ENCODE measurements at places on chromosomes 12 and 14.

- DNase-seq: no peak
Measured at GRCh38 chr14:90574188-90575131, 177.6 kb downstream of the CALM1 start.

- DNase-seq: no peak
Measured at GRCh38 chr12:11144297-11144696, 9.9 kb upstream of the TAS2R30 start.

DNA sequence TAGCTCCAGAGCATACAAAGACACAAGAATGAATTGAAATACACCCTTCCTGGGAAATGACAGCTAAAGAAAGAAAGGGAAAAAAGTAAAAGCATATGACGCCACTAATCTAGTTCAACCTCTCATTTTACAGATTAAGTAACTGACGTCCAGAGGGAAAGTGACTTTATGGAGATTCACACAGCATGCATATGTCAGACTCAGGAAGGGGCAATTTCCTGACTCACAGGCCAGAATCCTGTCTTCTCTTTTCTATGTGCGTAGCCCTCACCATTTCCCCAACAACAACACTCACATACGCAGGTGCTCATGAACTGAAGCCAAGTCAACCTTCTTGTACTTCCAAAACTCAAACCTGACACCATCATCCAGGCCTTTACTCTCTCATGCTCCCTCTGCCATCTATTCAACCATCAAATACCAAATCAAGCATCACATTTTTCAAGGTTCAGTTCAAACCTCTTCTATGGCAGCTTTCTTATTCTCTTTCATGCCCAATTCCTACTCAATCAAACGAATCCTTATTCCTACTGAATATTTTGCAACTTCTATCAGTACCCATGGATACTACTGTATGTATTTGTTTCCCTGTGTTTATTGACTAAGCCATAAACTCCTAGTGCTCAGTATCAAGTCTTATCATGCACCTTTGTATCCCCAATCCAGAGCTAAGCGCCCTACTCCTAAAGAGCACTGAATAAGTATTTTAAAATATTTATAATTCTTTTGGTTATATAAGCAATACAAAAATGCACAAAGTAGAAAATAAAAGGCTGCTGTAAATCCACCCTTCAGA lies 52.8 kb downstream of the STXBP6 start:
- DNase-seq: no peak

DNA sequence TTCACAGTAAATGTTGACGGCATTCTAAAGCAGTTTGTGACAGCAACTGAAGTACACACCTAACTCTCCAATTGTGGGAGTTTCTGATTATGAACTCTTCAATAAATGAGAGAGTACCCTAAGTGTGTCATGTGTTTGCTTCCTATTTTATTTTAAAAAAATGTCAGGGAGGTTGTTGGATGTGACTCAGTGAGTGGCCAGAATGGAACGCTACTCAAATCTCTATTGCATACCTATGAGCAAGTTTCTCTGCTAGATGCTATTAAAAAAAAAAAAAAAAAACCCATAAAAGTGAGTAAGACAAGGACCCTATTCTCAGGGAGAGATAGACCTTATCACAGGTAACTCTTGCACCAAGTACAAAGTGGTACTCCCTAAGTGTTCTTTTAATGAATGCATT lies 256.6 kb downstream of the BTG1 start:
- DNase-seq: no peak

- no peak for DNase-seq
Measured at GRCh38 chr12:87806310-87806709, 222.9 kb downstream of the C12orf50 start.

GRCh38 chr12:120861074-120861795 lies 42.9 kb downstream of the SPPL3 start:
- DNase-seq: no peak

DNA sequence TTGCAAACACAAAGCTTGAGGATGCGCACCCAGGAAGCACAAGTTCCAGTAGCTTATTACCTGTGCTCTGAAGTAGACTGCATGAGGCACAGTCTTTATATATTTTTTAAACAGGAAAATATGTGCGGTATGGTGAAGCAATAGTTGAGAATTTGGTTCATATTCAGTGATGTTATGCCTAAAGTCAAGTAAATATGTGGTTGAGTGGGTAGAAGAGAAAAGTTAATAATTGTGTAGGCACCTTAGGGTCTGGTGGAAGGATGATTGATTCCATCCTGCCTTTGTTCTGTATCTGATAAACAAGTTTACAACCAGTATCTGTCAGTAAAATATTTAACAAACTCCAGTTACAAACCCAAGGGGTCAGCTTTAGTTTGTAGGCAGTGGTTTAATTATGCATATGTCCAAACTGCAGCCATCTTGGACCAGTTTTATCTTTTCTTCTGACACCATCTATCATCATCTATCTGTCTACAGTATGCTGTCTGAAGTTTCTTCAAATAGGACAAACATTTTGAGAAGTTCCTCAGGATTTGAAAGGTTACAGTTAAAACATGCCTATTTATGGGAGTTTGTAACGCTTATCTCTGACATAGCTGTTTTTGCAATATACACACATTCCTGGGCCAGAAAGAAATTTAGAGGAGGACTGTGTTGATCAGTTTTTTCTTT lies 10.8 kb downstream of the SINHCAF start:
- no peak for DNase-seq

- no peak for DNase-seq
Measured at GRCh38 chr14:62097072-62097471, 334.9 kb downstream of the SNAPC1 start.

GRCh38 chr12:77070800-77071449 lies 5.6 kb upstream of the E2F7 start:
- no peak for DNase-seq

GRCh38 chr14:77979666-77980351 lies 179.9 kb downstream of the ADCK1 start:
- DNase-seq: no peak

GRCh38 chr14:61615743-61616523 lies 79.4 kb upstream of the HIF1A start:
- no peak for DNase-seq

- no peak for DNase-seq
Measured at GRCh38 chr12:73220951-73221350, 948.8 kb downstream of the TRHDE start.

DNA sequence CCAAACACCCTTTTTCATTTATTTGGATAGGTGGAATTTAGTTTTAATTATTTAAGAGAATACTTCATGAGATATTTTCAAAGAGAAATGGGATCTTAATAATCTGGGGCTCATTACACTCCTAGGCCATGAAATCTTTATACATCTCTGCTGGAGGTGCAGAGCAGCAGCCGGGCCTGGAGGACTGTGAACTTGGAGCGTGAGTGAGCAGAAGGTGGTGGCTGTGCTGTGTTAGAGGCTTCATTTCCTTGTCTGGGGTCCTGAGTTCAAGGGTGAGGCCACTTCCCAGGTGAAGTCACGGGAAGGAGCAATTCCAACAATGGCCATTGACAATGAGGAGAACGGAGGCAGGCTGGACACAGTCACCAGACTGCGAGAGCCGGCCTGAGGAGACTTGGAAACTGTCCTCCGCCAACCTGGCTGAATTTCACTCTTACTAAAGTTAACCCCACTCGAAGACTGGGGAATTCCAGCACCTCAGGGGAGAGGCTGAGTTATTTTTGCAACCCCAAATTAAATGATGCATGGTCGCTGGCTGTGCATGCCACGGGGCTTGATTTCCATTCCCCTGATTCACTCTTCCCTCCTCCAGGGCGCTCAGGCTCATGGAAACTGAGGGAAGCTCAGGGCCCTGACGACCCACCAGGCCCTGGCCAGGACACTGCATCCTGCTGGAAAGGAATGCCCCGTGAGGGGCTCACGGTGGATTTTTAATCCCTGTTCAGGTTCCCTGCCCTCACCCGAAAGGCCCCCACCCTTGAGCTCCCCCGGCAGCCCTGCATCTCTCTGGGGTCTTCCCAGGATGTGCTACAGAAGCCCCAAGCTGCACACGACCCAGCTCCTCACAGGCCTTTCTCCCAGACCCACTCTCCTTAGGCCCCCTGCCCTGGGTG lies 22.6 kb upstream of the TRAF3 start:
- DNase-seq: no peak

- no peak for DNase-seq
Measured at GRCh38 chr12:92299744-92300143, 154.1 kb upstream of the BTG1 start.

DNA sequence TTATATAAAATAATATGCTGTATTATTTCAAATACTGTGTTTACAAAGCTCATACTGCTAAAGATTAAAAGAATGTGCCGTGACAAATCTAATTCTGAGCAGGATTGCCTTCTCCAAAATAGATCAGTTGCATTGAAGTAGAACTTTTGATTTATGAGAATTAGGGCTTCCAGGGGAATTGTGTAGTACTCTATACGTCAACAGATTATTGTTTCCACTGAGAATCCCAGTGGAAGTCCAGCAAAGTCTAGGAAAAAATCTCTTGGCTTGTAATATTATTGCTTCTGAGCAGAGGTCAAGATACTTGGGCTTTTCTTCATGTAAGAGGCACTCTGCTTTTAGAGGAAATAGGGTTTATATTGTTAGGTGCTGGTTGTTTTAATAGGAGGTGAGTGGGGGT lies 133.9 kb downstream of the TRHDE start:
- no peak for DNase-seq

- no peak for DNase-seq
Measured at GRCh38 chr12:54033980-54034784, 1.3 kb downstream of the HOXC5 start.

- DNase-seq: no peak
Measured at GRCh38 chr14:101115652-101116051, 212.1 kb upstream of the RTL1 start.

- DNase-seq: no peak
Measured at GRCh38 chr12:93593843-93594242, 21.4 kb downstream of the SOCS2 start.

DNA sequence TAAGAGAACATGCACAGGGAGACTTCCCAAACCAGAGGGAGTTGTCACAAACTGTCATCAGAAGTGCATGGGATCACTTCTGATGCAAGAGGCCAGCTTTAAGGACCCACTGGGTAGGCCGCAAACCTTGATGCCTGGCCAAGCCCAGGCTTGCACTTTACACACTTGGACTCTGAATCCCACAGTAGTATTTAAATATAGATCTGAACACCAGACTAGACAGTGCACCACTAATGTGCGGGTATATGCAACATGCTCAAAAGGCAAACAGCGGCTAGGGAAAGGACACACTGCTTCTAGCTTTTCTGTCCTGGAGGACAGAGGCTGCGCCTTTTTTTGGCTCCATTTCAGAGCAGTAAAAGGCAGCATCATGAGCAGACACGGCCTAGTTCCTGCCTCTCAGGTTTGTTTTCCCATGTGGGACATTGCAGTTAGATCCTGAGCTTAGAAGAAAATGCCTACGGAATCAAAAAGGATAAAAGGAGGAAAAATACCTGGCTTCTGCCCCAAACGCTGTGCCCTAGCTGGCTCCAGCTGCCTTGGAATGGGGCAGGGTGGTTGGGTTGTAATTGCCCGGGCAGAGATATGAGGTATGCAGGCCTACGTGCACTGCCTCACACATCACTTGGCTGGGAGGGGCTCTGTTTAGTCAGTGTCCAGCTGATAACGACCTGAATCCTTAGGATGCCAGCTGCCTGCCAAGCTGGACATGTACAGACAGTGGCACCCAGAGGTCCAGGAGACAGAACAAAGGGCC lies 84.5 kb upstream of the EGLN3 start:
- no peak for DNase-seq

DNA sequence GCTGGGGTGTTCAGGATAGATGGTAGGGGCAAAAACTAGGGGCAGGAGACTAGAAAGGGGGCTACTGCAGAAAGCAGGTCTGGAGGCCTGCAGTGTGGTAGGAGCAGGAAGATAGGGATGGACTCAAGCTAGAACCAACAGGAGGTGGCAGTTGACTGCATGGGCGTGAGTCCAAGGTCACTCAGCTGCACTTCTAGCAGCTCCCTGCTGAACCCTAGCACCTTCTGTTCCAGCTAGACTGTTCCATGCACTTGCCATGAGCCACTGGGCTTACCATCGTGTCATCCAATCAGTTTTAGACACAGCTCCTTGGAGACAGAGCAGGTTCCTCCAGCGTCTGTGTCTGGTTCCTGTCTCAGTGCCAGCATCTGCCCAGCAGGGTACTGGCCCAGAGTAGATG lies 11.3 kb upstream of the KRT8 start:
- no peak for DNase-seq

GRCh38 chr14:54639611-54640010 lies 72.7 kb downstream of the SAMD4A start:
- DNase-seq: no peak

DNA sequence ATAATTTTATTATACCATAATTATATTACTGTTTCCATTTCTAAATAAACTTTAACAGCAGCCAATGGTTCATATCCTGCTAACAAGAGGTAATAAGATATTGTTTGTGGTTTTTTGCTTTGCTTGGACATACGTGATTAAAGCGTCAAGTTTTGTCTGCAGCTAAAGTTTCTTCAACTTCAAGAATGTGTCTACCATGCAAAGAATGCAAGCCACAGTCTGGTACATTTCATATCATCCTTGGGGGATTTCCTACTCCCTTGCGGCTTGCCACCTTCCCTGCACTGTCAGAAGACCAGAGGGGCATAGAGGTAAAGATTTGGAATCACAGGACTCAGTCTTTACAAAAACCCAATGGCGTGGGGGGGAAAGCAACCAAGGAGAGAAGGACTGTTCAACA lies 125.2 kb downstream of the MED13L start:
- DNase-seq: no peak

GRCh38 chr12:114090211-114090610 lies 124.1 kb upstream of the RBM19 start:
- DNase-seq: no peak

- peak; percentile 8 for DNase-seq
Measured at GRCh38 chr14:22653012-22653621, 9.0 kb upstream of the OR6J1 start.

GRCh38 chr12:130748786-130749185 lies 32.7 kb upstream of the RIMBP2 start:
- no peak for DNase-seq

GRCh38 chr12:42732908-42733411 lies 143.4 kb upstream of the PRICKLE1 start:
- no peak for DNase-seq

DNA sequence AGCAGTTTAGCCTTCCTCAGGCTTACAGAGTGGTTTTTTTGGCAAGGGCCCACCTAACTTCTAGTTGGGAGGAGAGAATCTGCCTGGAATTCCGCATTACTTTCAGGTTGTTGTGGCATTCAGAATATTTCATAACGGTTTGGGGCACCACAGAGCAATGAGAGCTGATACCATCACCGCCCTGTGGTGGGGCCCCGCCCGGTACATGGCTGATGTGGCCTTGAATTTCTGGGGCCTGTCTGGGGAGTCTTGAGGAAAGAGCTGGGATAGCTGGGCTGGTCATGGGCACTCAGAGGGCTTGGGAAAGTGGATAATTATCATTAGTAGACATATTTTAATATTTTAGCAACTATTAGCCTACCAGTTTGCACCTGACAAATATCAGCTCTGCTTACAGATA lies 4.2 kb downstream of the TESPA1 start:
- DNase-seq: no peak

Measured in stimulated activated CD8-positive, alpha-beta memory T cell treated with anti-CD3 and anti-CD28 coated beads, Interleukin-15, amount 100 ng/mL, for 24 hours (primary cell).